ENCODE measurements at places on chromosomes 4 and X.
A peak's percentile ranks its signal among the peaks of the same experiment; 100 is the strongest.

DNA sequence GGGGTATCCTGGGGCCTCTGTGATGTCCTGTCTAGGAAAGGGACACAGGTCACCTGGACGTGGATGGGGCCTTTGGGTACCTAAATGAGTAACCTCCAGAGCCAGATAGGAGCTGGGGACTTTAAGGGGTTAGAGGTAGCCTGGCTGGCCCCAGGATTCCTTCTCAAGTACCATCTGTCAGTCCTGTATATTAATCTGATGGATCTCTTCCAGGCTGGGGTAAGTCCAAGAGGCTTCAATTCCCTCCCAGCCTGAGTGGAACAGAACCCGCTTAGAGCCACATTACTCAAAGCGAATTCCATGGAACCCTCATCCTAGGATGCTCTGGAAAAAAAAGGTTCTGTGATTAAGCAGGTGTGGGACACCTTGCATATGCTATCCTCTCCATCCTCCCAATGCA lies 24.8 kb upstream of the MAP3K15 start:
- DNase-seq: no peak

GRCh38 chrX:68878977-68879645 lies 50.3 kb downstream of the EFNB1 start:
- no peak for DNase-seq

GRCh38 chr4:52038103-52038912 lies at the start of gene SGCB:
Gene SGCB (minus strand): TSS chr4:52038299. CDS start chr4:52038259, 40 bp downstream.
- peak; percentile 87 for DNase-seq

GRCh38 chr4:148044912-148045352 lies 313.0 kb downstream of the ARHGAP10 start:
- DNase-seq: no peak

- no peak for DNase-seq
These were observed 924.3 kb upstream of the DIAPH2 start for GRCh38 chrX:95760356-95760755.

DNA sequence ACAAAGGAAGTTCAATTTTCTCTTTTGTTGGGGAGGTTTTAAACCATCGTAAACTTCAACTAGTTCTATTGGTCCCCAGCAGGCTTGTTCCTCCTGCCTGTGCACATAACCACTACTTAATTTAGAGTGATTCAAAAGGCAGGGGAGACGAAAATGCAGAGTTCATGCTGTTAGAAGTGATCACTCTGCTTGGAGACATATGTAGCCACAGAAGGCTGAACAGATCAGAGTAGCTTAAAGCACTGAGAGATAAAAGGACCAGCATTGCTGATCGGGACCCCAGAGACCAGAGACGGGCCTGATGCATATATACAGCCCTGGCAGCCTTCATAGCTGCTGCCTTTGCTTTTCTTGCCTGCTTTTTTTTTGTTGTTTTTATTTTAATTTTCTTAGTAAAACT lies 662.0 kb upstream of the CPEB2 start:
- DNase-seq: no peak

GRCh38 chr4:141807103-141807891 lies 170.9 kb downstream of the IL15 start:
- DNase-seq: no peak

DNA sequence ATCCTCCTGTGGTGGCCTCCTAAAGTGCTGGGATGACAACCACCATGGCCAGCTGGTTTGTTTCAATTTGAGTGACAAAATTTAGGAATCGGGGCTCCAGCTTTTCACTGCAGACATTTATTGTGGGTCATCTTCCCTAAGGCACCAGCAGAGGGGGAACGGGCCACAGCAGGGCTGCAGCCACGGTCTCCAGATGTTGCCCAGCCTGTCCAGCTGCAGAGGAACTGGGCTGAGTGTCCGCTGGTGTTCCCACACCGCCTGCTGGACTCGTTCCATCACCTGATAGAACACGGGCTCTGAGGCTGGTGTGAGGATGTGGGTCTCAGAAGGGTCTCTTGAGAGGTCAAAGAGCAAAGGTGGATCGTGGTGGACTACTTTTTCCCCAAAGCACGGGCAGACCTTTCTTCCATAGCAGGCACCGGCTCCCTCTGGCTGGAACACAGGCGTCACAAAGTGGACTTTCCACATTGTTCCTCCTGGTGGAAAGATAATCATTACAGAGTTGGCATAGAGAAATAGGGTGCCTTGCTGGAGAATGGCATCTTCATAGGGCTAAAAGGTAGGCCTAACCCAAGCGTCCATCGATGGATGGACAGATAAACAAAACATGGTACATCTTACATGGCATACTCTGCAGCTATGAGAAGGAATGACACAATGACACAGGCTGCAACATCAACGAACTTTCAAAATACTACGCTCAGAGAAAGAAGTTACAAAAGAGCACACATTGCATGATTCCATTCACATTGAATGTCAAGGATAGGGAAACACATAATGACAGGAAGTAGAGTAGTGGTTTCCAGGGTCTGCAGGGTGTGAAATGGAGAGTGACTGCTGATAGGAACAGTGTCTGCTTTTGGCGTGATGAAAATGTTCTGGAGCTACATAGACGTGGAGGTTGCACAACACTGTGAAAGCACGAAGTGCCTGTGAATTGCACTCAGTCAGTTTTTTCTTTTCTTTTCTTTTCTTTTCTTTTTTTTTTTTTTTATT lies 5.9 kb upstream of the ARSD start:
- no peak for DNase-seq

DNA sequence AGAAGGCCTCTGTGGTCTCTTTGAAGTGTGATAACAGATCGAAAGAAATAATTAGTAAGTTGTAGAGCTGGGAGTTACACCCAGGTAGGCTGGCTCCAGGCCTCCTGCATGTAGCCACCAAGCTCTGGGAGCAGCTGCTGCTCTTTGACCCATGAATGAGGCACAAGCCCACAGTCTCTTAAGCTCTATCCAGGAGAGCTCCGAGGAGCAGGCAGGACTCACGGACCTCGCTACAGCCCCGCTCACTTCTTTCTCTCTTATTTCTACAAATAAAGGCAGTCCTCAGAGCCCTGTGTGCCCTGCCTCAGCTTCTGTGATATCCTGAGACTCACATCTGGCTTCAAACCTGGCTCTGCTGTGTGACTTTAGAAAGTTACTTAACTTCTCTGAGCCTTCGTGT lies 86.9 kb downstream of the EVC start:
- DNase-seq: no peak

DNA sequence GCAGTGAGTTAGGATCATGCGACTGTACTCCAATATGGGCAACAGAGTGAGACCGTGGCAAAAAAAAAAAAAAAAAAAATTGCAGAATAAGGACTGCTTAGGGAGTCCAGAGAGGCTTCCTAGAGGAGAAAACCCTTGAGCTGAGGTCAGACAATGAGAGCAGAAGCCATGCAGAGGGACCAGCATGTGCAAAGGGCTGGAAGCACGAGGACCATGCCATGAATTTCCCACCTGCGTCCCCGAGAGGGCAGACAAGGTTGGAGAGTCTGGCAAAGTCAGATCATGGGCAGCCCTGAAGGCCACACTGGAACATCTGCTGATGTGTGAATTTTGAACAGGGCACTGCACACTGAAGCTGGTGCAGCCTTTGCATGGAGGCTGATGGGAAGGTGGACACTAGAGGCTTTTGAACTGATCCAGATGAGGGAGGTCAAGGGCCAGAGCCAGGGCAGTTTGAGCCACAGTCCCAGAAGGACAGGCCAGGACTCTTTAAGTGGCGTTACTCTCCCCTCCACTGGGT lies 6.5 kb upstream of the JAKMIP1 start:
- no peak for DNase-seq

- no peak for DNase-seq
These were observed 199.2 kb downstream of the RAB28 start for GRCh38 chr4:13284932-13285331.

DNA sequence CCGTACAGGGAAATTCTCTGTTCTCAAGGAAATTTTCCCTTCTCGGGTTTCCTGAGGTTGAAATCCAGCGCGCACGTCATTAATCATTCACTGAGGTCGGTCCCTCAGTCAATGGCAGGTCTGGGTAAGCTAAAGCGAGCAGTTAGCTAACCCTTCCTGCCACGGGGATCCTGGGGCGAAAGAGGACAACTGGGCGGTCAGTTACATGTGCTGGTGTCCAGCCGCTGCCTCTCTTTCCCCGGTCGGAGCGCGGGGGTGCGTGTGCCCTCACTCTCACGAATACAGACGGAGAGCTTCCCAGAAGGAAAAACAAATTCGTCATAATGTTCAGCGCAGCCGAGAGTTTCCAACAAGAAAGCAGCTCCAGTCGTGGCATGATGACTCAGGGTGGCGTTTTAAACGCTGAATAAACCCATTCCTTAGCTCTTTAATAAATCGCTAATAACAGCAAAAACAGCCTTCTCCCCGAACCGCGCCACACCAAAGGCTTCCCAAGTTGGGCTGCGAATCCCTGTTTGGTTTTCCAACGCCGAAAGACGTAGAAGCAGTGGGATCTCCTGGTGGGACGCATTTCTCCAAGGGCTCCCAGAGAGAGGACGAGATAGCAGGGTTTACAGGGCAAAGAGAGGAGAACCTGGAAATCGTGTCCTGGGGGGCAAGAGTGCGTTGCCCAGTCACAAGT lies 752 bp upstream of the FGF5 start:
- no peak for DNase-seq

- no peak for DNase-seq
These were observed 250.3 kb upstream of the FAM47A start for GRCh38 chrX:34382416-34382815.

GRCh38 chr4:57044279-57044678 lies 65.6 kb downstream of the POLR2B start:
- no peak for DNase-seq

- DNase-seq: peak; percentile 59
These were observed 171.8 kb downstream of the HNRNPD start for GRCh38 chr4:82201805-82202641.

DNA sequence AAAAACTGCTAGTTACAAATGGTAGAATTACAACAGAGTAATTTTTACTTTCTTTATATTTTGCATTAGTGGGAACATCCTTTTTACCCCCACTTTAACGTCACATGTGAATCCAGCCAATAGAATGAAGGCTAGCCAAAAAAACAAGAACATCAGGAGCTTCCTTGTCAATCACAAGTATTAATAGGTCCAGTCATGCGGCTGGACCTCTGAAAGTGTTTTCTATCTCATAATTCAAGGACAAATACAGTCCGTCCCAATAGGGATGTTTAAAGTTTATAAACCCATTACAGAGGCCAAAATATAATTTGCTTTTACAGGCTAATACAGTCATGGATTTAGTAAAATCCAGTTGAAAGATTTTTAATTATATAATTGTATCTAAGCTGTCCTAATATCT lies 110.7 kb downstream of the APBB2 start:
- DNase-seq: no peak

DNA sequence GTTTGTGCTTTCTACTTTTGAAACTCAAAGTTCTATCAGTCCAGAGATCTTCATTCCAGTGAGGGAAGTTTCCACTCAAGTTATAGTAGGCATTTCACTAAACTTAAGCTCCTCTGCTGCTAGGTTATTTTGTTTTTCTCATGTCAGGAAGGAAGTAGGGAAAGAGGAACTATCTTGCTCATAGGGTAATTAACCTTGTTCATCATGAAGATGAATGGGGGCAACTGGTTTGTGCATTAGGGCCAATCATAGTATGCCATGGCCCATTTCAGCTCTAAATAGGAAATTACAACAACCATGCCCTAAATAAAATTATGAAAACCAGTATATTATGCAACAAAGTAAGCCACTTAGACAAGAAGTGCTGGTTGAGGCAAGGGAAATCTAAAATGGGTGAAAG lies 804.7 kb upstream of the NDST4 start:
- no peak for DNase-seq

DNA sequence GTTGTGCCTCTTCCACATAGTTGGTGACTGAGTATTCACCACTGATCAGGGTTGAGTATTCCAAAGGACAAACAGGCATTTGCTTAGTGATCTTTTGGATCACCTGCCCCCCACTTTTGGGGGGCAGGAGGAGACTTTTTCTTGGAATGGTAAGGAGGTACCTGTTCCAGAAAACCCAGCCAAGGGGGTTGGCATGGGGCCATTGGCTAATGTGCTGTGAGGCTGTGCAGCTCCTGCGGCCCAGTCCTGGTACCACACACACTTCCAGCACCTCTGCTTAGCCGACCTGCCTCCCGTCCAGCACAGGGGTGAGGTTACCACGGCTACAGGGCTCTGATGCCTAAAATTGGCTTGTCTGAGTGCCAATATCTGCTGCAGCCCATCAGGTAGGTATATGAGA lies 40.1 kb upstream of the MGST2 start:
- DNase-seq: no peak

GRCh38 chr4:102620697-102621497 lies 119.7 kb downstream of the NFKB1 start:
- no peak for DNase-seq

GRCh38 chr4:6839579-6839978 lies 57.1 kb downstream of the KIAA0232 start:
- DNase-seq: no peak

DNA sequence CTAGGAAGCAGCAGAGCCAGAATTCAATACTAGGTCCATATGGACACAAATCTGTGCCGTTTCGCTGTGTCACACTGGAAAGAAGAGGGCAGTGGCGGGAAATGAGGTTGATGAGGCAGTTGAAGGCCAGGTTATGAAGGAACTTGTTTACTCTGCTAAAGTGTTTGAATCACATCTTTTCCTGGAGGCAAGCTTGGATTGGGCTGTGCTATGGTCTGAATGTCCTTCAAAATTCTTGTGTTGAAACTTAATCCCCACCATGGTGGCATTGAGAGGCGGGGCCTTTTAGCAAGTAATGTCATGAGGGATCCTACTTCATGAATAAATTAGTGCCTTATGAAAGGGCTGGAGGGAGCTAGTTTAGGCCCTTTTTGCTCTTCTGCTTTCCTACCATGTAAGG lies 2.1 kb upstream of the ERCC6L start:
- DNase-seq: no peak

DNA sequence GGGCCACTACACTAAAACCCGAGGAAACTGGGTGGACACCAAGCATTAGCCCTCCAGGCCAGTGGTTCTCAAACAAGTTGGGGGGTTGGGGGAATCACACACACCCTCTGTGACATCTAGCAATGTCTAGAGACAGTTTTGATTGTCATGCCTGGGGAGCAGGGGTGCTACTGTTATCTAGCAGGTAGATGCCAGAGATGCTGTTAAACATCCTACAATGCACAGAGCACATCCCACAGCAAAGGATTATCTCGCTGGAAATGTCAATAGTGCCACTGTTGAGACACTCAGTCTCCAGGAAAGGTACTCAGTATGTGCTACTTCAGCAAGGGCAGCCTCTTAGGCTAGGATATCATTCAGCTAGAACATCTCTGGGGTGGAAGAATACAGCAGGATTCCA lies 1.3 kb downstream of the SMC1A start:
- DNase-seq: no peak

DNA sequence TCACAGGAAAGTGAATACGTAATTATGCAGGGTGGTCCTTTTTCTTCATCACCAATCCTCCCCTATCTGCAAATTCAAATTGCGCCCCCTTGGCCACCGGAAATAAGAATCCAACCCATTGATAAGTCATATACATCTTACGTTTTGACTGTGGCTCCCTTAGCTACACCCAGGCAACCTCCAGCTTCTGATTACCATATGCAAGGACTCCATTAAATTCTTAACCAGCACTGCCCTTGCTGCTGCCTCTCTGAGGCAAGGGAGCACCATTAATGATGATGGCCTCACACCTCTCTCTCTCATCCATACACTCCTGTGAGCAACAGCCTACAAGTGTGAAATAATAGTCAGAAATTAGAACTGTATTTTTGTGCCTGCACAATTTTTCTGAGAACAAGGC lies 106.0 kb upstream of the NOCT start:
- no peak for DNase-seq

GRCh38 chr4:74537459-74537858 lies 92.5 kb downstream of the AREG start:
- DNase-seq: no peak

- DNase-seq: no peak
These were observed 407.9 kb downstream of the PCDH18 start for GRCh38 chr4:137124278-137124932.
